Activated CD8-positive, alpha-beta memory T cell treated with anti-CD3 and anti-CD28 coated beads for 1 hour (primary cell): ENCODE measurements at places on chromosomes 12 and 14.

DNA sequence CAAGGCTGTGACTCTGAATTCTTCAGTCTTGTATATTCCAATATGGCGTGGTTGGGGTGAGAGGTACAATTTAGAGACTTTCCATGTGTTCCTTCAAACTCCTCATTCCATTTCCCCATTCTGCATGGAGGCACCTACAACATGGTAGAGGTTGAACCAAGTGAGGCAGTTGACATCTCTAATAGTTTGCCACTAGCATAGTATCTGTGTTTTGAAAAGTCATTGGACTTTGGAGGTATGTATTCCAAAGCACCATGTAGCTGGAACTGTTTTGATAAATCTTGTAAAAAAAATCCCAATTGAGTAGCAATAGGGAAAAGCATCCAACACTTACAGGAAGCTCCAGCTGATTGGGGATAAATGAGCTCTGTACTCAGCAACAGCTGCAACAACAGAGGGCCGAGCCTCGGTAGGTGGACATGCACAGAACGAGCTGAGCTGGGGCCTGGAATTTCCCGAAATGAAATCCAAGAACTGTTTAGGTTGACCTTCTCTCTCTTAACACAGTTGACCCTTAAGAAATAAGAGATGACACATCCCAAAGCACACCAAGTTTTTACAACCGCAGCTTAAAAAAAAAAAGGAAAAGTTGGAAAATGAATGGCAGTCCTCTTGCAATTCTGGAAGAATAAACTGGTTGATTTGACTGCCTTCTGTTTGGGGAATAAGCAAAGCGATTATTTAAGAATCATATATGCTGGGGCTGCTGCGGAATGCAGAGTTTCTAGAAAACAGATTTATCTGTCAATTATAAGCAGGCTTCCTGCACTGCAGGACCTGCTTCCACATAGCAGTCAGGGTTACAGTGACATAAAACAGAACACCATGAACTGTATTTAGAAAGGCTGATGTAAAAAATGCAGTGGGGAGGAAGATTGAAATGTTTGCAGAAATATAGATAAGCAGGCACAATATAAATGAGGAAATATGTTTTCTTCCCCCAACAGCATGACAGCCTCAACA lies 194.6 kb upstream of the KRR1 start:
- no peak for DNase-seq

- DNase-seq = no peak
Measured at GRCh38 chr12:18275981-18276380, 14.7 kb downstream of the PIK3C2G start.

GRCh38 chr14:98470663-98471062 lies 801.3 kb downstream of the BCL11B start:
- no peak for DNase-seq

- DNase-seq = no peak
Measured at GRCh38 chr12:93122569-93123091, 193.5 kb upstream of the EEA1 start.

- DNase-seq = no peak
Measured at GRCh38 chr14:44901696-44902095, 60.1 kb downstream of the KLHL28 start.

- DNase-seq = no peak
Measured at GRCh38 chr14:77303417-77304156, 17.1 kb downstream of the POMT2 start.

DNA sequence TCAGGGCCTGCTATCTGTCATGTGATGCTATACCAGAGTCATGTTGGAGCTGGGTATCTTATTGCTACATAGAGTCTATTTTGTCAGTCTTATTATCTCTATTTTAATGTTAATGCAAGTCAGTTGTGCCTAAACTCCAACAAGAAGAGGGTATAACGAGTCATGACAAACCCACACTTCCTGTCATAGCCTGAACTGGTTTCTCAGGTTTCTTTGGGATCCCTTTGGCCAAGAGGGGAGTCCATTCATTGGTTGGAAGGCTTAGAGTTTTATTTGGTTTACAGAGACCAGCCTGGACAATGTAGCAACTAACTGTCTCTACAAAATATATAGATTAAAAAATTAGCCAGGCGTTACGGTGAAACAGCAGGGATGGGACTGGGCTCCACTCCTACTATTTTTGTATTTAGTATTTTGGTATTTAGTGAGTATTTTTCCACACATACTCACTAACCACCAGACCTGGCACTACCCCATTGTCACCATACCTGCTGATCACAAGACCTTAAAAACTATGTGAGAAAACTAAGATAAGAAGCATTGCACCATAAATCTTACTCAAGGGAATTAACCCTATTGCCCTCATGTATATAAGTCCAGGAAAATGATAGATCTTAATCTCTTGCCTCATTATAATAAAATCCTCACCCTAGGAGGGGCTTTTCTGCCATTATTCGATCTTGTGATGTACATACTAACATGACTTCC lies 387.5 kb downstream of the IPO8 start:
- DNase-seq = no peak

- no peak for DNase-seq
Measured at GRCh38 chr14:76090616-76091391, 60.9 kb upstream of the GPATCH2L start.

DNA sequence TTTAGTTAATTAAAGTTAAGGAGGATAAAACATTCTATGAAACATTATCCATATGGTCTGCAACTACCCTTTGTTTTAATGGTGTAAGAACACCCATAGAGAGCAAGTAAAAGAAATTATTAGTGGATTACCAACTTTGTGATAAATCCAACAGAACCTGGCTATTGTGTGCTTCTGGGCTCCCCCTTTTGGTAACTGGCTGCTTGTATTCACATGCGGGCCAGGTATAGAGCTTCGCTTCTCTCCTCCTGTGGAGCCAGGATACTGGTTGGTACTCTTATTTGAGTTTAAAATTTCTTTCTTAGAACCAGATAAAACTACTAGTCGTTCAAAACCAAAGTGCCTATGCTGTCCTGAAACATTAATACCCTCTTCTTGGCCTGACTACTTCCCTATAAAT lies 81.0 kb downstream of the PTPRR start:
- no peak for DNase-seq

- peak; percentile 20 for DNase-seq
Measured at GRCh38 chr12:93742110-93742934, 65.1 kb downstream of the CRADD start.

- DNase-seq = no peak
Measured at GRCh38 chr12:27711967-27712366, 1.3 kb downstream of the MRPS35 start.

DNA sequence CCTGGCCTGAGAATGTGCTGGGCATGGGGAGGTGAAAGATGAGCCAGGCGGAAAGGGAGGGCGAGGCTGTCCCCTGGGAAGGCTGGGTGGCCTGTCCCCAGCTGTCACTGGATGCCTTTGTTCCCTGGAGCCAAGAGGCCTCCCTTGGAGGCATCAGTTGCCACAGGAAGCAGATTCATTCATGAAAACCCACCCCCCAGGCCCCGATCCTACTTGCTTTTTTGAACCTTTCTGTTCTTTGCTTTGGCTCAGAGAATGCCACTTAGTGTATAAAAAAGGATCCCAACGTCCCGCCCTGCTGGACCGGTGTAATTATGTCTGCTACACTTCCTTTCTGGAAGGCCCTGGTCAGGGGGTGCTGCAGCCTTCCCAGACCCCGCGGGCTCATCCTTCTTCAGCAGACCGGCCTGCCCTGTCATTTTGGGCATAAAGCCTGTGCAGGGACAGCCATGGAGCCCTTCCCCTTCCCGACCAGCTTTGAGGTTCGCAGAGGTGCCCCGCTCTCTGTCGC lies 220.2 kb downstream of the SLC41A2 start:
- DNase-seq = no peak

GRCh38 chr12:83378186-83378727 lies 691.6 kb downstream of the TMTC2 start:
- DNase-seq = no peak

DNA sequence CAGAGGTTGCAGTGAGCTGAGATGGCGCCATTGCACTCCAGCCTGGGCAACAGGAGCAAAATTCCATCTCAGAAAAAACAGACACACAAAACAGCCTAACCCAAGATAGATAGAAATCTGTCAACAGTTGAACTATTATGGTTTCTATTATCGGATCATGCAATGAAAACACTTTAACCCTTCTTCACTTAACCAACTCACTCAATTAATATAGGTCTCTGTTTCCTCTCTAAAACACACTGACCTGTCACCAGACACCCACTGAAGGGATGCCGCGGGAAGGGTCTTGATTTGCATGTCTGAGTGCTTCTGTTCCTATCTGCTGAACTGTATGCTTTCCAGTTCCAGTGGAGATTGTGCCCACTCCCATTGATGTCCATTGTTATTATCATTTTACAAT lies 38.0 kb upstream of the NUDT4 start:
- no peak for DNase-seq

DNA sequence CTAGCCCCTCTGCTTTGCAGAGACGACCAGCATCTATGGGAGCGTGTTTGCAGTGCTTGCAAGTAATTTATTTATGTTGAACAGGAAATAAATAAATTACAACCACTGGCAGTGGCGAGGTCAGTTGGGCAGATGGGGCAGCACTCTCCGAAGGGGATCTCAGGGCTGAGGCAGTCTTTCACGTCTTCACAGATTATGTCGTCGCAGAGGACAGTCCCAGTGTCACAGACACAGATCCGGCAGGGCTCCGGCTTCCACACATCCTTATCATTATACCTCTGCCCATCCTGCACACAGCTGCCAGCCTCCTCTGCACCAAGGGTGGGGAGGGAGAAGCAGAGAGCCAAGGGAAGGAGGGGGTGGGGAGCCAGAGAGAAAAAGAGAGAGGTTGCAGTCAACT lies 4.5 kb downstream of the COL2A1 start:
- no peak for DNase-seq

- DNase-seq = no peak
Measured at GRCh38 chr12:51361161-51362016, 14.9 kb upstream of the CELA1 start.

DNA sequence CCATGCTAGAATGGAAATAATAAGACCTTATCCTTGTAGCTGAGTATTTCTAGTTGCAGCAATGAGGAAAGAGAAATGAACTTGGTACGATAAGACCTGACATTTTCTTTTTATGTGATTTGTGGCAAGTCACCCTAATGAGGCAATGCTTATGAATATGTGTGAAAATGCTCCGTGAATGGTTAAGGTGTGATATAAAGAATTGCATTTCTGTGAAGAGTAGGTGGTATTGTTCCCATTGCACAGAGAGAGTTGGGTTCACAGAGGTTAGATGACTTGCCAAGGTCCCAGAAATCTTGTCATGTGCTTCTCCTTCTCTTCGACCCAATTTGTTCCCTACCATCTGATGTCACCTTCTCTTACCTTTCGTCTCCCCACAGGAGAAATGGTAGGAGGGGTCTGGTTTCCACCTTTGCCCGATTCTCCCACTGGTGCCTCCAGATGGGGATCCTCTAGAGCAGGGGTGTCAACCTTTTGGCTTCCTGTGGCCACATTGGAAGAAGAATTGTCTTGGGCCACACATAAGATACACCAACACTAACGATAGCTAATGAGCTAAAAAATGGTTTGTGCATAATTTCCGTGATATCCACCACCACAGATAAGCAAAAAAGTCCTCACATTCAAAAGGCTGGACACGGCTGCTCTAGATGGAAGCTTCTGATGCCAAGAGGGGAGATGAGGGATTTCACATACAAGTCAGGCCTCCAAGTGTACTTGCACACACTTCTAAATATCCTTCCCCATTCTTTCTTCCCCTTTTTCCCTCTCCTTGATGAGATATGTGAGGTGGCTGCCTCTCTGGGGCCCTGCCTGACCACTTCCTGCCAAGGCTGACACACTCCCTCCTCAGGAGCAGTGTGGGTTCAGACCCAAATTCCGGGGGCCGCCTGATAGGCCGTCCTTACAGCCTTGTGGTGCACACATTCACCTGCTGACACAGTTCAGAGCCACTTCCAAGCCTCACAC lies 96.1 kb downstream of the PLXNC1 start:
- DNase-seq = no peak

- DNase-seq = no peak
Measured at GRCh38 chr14:58987591-58987990, 200.9 kb upstream of the DAAM1 start.

- DNase-seq = no peak
Measured at GRCh38 chr14:50675597-50675996, 7.5 kb upstream of the SAV1 start.

GRCh38 chr12:105427883-105428282 lies 97.4 kb downstream of the C12orf75 start:
- DNase-seq = no peak

GRCh38 chr14:102578821-102579220 lies 13.6 kb upstream of the RCOR1 start:
- DNase-seq = no peak

DNA sequence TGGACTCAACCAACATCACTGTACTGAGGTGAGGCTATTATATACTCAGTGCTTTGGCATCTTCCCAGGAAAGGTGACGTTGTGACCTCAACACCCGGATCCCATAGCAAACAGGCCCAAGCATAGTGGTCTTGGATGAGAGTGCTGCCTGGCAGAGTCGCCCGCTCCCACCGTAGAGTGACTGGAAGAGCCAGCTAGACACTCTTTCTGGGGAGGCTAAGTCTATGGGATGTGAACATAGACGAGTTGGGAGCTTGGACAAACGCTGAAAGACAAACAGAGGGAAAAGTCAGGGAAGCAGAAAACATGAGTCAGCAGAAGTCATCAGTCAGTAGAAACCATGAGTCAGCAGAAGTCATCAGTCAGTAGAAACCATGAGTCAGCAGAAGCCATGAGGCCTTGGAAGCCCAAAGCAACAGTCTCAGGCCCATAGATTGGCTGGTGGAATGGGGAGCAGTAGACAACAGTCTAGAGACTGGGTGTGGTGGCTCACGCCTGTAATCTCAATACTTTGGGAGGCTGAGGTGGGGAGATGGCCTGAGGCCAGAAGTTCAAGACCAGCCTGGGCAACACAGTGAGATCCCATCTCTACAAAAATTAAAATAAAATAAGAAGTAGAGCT lies 66.4 kb upstream of the MAP1LC3B2 start:
- no peak for DNase-seq

DNA sequence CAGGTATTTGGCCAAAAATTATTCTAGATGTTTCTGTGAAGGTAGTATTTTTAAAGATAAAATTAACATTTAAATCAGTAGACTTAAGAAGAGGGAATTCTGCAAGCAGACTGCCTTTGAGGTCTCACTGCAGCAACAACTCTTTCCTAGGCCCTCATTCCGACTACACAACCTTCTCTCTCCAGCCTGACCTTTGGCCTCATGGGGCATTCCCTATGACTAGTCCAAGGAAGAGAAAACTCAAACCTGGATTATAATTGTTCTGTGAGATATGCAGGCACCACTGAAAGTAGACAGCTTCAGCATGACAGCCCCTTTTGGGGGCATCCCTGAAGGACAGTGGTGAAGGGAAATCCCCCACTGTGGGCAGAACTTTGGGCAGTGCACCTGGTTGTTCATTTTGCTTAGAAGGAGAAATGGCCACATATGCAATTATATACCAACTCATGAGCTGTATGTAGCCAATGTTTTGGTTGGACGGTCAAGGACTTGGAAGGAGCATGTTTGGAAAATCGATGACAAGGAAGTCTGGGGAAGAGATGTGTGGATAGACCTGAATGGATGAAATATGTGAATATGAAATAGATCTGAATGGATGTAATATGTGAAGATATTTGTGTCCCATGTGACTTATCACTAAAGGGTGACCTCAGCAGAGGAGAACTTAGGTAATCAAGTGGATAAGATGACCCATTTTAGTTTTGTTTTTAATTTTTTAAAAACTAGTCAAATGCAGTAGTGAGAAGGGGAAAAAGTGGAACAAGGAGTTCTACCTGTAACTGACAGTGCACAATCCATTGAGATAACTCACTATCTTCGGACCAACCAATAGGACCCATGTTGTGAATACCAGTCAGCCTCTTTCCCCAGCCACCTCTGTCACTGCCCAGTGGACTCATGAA lies 233.3 kb upstream of the FOXN3 start:
- DNase-seq = no peak
